HFF-Myc (cell line): ENCODE measurements at places on chromosomes 5 and 9.

GRCh38 chr5:150694612-150695011 is 6.2 kb downstream of the RBM22 start:
- DNase-seq, result no peak

DNA sequence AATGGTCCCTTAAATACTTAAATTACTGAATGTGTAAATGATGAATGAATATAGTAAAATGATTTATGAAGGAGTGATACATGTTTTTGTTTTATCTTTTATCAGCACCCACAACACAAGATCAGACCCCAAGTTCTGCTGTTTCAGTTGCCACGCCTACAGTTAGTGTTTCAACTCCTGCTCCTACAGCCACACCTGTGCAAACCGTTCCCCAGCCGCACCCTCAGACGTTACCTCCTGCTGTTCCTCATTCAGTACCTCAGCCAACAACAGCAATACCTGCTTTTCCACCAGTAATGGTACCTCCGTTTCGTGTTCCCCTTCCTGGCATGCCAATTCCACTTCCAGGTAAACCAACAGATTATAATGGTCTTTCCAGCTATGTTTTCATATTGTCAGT is 16.3 kb downstream of the TCERG1 start:
- DNase-seq, result no peak

- DNase-seq, result no peak
These were observed 6.7 kb downstream of the RNF44 start for GRCh38 chr5:176530393-176530982.

- DNase-seq, result no peak
These were observed 95.0 kb downstream of the MACIR start for GRCh38 chr5:103353581-103353980.

DNA sequence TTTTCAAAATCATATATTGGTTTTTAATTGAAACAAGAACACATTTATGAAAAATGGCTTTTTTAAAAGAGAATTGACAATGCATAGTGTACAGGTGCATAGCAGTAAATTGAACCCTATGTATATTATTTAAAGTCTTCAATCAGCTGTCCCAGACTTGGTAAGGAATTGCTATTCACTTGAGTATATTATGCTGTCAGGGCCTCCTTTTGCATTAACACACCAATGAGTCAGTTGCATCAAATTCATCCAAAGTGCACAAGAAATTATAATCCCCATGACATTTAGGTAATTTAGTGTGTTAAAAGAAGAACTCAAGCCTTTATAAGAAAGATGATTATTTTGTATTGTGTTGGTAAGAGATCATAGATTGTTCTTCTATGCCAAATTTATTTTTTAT is 748.8 kb upstream of the RIOK2 start:
- no peak for DNase-seq

- DNase-seq, result no peak
These were observed 143.3 kb upstream of the TNPO1 start for GRCh38 chr5:72673180-72673579.

DNA sequence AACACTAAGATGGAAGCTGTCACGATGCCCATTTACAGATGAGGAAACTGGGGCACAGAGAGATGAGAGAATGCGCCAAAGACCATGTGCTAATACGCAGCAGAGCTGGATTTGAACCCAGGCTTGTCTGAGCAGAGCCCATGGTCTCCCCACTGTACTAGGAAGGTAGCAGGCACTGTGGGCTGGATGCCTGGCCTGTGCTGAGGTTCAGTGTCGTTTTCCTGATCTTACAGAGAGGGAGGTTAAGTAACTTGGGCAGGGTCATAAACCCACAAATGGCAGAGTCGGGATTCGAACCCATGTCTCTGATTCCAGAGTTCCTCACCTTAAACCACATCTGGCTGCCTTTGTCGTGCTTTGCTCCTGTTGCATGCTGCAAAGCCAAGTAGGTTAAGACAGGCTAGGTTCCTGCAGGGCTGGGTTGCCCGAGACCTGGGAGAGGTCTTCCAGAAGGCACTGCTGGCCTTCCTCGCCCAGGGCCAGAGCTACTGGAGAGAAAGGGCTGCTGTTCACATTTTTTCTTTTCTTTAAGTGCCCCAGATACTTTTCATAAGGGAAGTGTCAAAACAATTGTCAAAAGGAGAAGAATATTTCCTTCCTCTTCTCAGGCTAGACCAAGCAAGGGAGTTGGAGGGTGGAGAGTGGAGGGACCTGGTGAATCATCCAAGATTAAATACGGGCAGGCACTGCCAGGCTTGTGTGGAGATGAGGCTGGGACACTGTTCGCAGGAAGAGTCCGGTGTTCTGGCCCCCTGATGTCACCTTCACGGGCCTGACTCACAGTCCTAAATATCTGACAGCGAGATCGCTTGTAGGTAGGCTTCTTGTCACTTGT is 3.2 kb downstream of the NEK6 start:
- no peak for DNase-seq
